Germinal center (tissue), 1 donor: ENCODE measurements at places on chromosomes 7 and 10.

- peak; percentile 15 for DNase-seq
Measured at GRCh38 chr7:116633131-116633988, 38.6 kb upstream of the MET start.

DNA sequence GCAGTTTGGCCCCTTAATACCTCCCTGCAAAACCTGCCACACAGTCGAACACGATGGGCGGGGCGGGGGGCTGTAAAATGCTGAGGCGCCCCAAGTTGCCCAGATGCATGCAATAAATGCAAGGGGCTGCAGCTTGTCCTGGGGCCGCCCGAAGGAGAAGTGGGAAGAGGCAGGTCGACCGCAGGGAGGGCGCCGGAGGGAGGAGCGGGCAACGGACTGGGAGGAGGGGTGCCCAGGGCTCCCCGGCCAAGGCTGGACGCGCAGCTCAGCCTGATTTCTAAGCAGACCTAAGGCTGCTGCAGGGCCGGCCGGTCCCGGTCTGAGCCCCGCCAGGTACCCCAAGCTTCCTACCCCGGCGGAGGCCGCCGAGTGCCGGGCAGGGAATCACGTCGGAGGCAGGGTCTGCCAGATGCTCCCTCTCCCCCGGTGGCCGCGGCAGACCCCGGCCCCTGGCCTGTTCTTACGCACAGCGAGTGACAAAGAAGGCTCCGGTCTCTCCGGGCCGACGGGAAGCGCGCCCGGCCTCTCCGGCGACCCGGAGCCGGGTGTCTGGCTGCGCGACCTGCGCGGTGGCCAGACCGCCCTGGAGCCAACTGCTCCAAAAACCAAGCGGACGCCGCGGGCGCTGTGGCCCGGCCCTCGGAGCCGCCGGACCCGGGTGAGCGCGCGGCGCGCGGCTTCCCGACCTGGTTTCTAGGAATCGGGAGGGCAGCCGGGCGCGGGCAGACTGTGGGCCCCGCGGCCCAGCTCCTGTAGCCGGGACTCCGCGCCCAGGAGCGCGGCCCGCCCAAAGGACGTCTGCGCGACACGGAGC is 744 bp upstream of the EBF3 start:
- no peak for DNase-seq

- no peak for DNase-seq
Measured at GRCh38 chr7:30888747-30889146, 22.9 kb upstream of the AQP1 start.

GRCh38 chr10:28219251-28219650 is 83.6 kb downstream of the MPP7 start:
- DNase-seq, result no peak

DNA sequence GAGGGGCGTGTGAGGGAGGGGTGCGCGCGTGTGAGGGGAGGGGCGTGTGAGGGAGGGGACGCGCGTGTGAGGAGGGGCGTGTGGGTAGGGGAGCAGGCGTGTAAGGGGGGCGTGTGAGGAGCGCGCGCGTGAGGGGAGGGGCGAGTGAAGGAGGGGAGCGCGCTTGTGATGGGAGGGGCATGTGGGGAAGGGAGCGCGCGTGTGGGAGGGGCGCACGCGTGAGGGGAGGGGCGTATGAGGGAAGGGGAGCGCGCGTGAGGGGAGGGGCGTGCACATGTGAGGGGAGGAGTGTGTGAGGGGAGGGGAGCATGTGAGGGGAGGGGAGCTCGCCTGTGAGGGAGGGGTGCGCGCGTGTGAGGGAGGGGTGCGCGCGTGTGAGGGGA is 19.1 kb downstream of the MXI1 start:
- DNase-seq, result peak; percentile 87

GRCh38 chr10:60170250-60170649 is 219.4 kb downstream of the ANK3 start:
- no peak for DNase-seq

- DNase-seq, result no peak
Measured at GRCh38 chr7:87369216-87369615, 23.8 kb downstream of the CROT start.

DNA sequence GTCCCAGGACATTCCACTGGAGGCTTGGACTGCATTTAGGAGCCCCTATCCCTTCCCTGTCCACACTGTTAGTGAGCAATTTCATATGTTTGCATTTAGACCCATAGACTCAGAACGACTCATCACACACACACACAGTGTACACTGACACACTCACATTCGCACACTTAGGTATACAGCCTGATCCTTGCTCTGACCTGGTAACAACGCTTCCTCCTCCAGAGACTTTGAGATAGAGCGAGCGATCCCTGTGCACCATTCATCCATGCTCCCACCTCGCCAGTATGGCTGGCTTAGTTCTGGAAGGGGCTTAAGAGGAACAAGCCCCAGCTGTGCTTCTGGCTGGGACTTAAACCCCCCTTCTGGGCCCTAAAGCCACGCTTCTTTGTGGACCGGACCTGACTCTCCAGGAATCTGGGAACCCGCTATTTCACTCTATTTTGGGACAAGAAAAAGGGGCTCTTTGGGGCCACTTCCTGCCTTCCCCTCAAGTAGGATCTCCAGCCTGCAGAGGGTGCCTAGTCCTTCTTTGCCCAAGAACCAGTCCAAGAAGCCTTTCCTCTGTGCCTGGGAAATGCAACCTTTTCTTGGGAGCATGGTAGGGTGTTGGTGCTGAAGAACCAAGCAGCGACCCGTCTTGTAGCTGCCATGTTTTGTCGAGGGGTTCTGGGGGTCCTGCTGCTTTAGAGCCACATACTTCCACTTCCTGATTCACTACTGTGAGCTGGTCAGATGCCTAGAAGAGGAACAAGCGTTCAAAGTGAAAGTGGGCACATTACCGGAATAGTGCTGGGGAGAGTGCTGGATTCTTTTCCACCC is 1.1 kb upstream of the HOXA13 start:
- peak; percentile 54 for DNase-seq

DNA sequence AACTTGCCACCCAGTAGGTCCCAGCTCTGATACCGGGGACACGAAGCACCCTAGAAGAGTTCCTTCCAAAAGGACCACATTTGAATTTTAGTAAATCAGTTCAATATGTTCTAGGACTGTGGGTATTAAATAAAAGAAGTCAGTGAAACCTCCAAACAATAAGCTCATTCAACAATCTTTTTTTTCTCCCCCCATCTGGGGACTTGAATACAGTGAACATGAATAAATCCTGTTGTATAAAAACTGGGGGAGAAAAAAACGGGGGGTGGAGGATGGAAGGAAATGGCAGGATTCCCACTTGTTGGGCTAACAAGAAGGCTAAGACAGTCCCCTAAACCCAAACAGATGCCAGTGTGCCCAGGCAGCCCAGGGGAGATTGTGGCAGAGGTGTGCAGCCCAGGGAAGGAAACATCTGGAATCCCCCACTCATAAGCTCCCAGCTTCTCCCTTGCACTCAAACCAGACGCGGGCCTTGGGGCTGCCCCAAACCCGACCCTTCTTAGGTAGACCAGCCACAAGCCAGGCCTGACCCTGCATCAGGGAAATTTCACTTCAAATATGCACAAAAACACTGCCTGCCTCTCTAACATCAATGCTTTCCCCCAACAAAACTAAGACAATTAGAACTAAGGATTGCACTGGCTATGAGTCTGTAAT is 8.8 kb downstream of the AFAP1L2 start:
- no peak for DNase-seq

DNA sequence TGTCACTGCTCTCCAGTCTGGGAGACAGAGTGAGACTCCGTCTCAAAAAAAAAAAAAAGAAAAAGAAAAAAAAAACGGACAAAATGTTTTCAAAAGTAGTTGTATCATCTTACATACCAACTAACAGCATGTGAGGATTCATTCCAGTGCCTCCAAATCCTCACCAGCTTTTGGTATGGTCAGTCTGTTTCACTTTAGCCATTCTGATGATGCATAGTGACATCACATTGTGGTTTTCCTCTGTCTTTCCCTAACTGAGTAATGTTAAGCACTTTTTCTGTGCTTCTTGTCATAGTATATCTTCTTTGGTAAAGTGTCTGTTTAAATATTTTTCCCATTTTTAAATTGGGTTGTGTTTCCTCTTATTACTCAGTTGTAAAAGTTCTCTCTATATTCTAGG is 251.4 kb upstream of the CTBP2 start:
- DNase-seq, result no peak

DNA sequence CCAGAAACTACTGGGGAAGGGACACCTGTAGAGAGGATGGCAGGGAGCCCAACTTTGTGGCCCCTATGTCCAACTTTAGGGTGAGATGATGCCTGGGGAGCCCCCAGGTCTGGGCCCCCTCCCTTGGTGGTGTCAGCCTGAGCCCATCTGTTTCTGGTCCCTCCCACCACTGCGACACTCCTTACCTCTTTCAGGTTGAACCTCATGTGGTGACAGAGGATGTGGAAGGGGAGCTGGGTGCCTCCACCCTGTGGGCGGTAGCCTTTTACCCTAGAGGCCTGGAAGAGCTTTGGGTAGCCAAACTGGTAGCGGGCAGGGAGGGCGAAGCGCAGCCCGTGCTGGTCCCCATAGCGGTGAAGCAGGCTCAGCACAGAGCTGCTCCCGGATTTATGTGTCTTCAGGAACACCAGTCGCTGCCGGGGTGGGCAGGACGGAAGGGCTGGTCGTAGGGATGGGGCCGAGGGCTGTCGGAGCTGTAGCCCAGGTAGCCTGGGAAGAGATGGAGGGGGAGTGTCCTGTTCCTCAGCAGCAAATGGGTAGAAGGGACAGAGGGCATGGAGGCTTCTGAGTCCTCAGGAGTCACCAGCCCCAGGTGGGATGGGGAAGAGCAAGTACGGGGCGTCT is 2.0 kb downstream of the GAL3ST4 start:
- no peak for DNase-seq

DNA sequence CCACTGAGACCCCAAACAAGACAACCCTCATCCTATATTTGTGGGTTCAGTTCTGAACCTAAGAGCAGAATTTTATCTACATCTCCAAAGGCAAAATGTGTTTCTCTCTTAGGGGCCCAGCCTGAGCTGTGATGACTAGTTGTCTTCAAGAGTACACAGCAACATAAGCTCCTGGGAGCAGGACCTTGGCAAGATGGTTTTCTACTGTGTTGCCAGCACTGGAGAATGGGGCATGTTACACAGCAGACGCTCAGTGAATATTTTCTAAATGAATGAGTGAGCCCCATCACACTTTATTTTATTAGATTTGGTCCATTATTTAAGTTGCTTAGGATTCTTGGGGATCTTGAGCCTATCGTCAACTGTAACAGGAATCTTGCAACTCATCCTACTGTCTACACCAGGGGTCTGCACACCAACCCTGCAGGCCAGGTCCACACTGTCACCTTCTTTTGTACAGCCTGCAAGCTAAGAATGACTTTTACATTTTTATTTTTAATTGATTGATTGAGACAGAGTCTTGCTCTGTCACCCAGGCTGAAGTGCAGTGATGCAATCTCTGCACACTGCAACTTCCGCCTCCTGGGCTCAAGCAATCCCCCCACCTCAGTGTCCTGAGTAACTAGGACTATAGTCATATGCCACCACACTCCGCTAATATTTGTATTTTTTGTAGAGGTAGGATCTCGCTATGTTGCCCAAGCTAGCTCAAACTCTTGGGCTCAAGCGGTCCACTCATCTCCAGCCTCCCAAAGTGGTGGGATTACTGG is 347.1 kb downstream of the FGFR2 start:
- DNase-seq, result no peak

GRCh38 chr7:873367-874002 is 2.9 kb upstream of the GET4 start:
- DNase-seq, result peak; percentile 81

DNA sequence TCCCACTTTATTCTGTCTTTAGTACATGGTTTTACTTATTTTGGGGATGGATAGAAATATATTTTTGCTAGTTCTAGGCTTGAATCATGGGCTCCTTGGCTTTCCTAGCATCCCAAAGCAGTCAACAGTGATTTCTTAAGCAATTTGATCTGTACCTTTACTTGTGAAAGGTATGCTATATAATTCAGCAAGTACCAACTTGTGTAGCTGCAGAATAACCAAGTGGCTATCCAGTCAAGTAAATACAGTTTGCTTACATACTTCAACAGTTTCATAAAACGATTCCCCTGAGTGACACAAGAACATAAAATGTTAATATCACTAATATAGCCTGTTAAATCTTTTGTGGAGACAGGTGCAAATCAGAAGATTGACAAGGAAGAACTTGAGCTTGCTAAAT is 67.2 kb downstream of the PODXL start:
- DNase-seq, result no peak

GRCh38 chr10:60913071-60913470 is 30.9 kb downstream of the RHOBTB1 start:
- no peak for DNase-seq

DNA sequence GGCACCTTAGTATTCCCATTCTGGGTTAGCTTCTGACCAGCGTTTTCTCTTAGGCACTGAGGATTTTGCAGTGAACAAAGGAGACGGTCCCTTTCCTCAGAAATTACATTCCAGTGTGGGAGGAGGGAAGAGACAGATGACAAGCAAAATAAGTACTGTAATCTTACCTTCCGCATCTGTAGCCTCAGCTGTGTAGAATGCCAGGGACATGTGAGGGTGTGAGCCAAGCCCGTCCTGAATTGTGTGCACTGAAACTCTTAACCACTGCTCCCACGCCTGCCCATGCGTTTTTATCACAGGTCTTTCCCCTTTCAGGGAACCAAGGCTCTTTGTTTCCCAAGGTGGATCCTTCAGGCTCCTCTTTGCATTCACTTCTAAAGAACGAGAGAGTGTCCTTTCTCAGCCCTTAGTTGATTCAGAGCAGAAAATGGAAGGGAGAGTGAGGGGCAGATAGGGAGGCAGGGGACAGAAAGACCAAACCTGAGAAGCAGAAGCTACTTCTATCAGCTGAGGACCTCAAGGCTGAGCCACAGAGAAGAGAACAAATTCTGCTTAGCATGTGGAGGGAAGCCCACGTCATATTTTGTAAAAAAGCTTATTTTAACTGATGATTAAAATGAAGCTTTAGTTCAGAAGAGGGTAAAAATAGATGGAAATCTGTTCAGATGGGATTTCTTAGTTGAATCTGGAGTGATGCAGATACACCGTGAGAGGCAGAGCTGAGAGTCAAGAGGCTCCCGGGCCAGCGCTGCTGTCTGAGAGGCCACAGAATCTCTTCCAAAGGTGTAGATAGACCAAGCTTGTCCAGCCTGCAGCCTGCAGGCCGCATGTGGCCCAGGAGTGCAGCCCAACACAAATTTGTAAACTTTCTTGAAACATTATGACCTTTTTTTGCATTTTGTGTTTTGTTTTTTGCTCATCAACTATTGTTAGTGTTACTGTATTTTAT is 122.5 kb downstream of the CCNY start:
- no peak for DNase-seq

DNA sequence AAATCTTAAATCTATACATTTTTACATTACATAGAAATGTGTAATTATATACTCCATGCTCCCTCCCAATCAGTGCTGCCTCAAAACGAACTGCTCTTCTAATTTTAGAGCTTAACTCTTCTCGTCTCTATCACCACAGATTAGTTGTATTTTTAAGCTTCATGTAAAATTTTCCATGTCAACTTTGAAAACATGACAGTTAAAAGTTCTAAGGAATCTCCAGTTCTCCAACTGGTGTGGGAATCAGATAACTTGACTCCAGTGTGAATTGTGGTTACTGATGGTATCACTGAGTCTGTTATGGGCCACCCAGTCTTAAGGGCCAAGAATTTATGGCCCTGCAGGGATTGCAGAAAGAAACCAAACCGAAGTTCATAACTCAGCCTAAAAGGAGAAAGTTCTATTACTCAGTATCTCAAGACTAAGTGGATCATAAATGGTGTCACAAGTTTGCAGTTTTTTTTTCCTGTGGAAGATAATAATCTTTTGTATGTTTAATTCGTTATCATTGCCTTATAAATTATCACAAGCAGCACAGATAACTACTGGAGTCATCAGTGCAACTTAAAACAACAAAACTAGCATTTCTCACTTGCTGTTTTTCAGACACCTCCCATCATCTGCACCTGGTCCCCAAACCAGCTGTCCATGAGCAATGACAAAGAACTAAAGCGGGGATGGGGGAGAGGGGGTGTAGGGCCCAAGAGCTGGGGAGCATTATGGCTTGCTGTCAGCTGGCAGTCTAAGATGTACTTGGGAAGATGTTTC is 31.5 kb upstream of the KMT2E start:
- no peak for DNase-seq
